ENCODE measurements at places on chromosomes 7 and 10. TPM values are rescaled to one million over a fixed set of nuclear protein-coding genes. Genes with fewer than 3 reads are reported as not detected.

- DNase-seq, result no peak
Observed at GRCh38 chr10:70492786-70493659, 14.5 kb downstream of the PALD1 start.

Gene GPC2
- 3.7 TPM for total RNA-seq

- no peak for DNase-seq
Observed at GRCh38 chr7:129055294-129055816, 444 bp upstream of the TNPO3 start.

DNA sequence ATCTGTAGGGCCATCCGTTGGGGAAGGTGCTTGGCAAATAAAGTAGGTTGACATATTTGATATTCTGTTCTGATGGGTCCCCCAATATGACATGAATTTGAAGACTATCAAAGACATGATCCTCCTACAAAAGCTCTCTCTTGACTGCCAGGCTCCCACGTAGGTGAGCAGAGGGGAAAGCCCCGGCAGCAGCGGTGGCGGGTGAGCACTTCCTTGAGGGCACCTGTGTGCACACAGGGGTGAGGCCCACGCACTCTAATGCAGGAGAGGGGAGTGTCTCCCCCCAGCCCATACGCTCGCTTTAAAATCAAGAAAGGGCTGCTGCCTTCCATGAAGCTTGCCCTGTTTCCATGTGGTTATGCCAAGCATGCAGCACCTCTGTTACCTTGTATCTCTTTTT is 100.4 kb downstream of the TAX1BP1 start:
- peak; percentile 53 for DNase-seq

GRCh38 chr7:2856388-2857169 is 12.5 kb upstream of the GNA12 start:
- DNase-seq, result no peak

DNA sequence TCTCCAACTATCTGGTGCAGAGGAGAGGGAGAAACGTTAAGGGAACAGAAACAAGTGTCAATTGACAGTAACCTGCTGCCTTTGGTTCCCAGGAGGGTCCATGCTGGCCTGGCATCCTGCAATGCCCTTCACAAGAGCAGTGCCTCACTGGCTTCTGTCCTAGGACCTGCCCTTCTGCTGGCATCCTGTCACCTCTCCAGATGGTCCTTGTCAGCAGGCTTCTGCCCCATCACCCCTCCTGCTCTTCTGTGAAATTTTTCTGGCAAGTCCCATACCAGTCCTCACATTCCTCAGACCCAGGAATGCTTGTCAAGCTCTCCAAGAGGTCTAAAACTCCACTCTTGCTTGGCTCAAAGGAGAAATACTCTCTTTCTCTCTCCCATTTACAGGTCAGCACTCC is 34.2 kb downstream of the C10orf67 start:
- DNase-seq, result no peak

GRCh38 chr7:6346581-6346980 is 74.2 kb upstream of the CYTH3 start:
- no peak for DNase-seq
